ENCODE measurements at places on chromosomes 2 and 18.

DNA sequence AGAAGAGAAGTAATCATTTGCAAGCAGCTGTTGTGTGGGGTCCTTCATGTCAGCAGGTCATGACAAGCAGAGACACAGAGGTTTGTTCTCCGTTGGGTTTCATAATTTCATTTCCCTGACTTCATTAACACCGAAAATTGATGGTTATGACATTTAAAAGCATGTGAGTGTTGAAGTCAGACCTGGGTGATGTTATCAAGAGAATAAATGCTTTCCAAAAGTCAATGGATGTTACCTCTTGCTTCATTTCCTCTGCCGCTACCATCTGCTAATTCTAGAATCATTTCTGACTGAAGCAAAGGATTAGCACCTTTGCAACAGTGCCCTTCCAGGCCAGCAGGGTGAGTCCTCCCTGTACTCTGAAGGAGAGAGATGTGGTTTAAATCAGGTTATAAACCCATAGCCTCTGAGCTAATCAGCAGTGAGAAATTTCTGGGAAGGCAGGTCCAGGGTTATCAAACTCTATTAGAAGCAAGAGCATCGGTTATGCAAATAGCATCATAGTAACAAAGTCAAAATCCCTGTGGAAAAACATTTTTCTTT lies 446.2 kb downstream of the PIK3C3 start:
- DNase-seq: no peak

DNA sequence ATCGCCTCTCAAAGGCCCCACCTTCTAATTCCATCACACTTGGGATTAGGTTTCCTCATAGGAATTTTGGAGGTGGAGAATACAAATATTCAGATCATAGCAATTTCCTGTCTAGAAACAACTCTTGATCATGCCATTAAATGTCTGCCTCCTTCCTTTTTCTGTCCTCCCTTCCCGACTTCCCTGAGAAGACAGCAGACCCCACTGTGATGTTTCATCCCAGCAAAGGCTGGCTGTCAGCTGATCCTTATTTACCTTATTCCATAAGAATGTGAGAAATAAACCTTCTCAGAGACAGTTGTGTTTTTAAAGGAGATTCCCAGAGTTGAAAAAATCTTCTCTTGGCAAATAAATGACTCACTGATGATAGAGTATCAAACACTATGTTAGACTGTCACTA lies 133.9 kb downstream of the TDRD15 start:
- DNase-seq: no peak

GRCh38 chr2:216057688-216058193 lies 23.9 kb downstream of the PECR start:
- no peak for DNase-seq

- DNase-seq: no peak
Observed at GRCh38 chr2:26696351-26696816, 3.9 kb downstream of the KCNK3 start.

GRCh38 chr2:134370655-134371445 lies 117.0 kb downstream of the MGAT5 start:
- DNase-seq: no peak

GRCh38 chr2:161102770-161103450 lies 57.3 kb upstream of the TANK start:
- no peak for DNase-seq

- no peak for DNase-seq
Observed at GRCh38 chr2:39568561-39569006, 97.1 kb upstream of the TMEM178A start.

GRCh38 chr2:191415858-191416257 lies 170.7 kb downstream of the MYO1B start:
- DNase-seq: no peak

DNA sequence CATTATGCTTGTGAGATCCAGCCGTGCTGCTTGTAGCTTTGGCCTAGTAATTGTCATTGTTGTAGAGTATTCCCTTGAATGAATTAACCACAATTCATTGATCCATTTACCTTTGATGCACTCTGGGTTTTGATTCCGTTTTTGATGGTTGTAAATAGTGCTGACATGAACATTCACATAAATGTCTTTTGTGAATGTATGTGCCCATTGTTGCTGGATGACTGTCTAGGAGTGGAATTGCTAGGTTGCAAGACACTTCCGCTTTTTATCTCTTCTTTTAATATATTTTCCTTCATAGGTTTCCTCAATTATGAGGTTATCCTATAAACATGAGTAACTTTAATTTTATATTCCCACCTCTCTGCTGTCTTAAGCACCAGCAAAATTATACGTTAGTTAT lies 104.8 kb upstream of the CCDC68 start:
- DNase-seq: no peak

GRCh38 chr18:67730886-67731285 lies 214.4 kb upstream of the DSEL start:
- DNase-seq: no peak
